Skeletal muscle cell (primary cell): ENCODE measurements at places on chromosomes 5 and 9.

GRCh38 chr9:89969156-89969675 lies 364.4 kb downstream of the GADD45G start:
- no peak for DNase-seq

DNA sequence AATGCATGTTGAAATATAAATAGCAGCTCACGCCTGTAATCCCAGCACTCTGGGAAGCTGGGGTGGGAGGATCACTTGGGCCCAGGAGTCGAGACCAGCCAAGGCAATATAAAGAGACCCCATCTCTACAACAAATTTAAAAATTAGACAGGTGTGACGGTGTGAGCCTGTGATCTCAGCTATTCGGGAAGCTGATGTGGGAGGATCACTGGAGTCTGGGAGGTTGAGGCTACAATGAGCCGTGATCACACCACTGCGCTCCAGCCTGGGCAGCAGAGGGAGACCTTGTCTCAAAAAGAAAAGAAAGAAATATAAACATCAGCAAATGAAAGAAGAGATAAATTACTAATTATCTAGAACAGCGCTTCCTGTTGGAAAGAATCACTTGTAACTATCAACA lies 105.0 kb downstream of the MAPKAP1 start:
- no peak for DNase-seq

DNA sequence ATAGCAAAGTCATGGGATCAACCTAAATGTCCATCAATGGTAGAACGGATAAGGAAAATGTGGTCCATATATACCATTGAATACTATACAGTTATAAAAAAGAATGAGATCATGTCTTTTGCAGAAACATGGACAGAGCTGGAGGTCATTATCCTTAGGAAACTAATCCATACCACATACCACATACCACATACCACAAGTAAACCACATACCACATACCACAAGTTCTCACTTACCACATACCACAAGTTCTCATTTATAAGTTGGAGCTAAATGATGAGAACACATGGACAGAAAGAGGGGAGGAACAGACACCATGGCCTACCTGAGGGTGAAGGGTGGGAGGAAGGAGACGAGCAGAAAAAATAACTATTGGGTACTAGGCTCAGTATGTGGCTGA lies 154.6 kb upstream of the GHR start:
- peak; percentile 3 for DNase-seq

DNA sequence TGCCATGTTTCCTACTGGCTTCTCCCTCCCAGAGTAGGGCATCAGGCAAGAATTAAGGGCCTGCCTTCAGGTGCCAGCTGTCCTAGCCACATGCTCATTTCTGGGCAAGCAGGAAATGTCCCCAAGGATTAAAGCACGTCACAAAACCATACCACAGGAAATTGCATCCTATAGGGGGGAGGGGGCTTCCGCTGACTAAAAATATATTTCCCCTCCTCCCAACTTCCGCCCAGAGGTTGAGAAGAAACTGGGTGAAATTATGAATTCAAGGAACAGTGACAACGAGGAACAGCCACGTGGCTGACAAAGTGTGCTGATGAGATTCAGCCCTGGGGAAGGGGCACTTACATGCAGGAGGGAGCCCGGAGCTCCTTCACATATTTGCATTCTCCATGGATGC lies 4.1 kb downstream of the HBEGF start:
- no peak for DNase-seq

GRCh38 chr5:1171340-1171941 lies 30.0 kb upstream of the SLC6A19 start:
- DNase-seq, result no peak

DNA sequence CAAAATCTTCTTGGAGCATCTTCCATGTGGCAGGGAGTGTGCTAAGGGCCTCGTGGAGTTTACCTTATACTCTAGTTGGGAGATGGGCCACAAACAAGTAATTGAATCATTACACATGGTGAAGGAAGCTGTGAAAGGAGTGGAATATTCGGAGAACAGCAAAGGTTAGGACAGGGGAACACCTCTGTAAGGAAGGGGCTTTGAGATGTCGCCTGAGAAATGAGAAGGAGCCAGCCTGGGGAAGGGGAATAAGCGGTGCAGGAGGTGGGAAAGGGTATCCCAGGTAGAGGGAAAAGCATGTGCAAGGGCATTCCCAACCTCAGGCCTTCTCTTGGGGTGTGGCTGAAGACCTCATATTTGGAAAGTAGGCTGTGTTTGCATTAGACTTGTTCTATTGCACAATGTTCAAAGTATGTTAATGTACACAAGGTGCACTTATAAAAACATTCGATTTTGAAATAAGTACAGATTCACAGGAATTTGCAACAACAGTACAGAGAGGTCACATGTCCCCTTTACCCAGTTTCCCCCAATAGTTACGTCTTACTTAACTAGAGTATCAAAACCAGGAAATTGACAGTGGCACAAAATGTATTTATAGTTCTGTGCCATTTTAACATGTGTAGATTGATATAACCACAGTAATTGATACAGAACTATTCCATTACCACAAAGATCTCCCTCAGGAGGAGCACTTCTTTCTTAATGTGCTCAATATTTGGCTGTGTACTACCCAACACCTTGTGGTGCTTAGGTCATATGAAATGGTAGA lies 2.4 kb upstream of the STOM start:
- peak; percentile 58 for DNase-seq
